Breast epithelium (tissue), 4 donors: ENCODE measurements at places on chromosomes 4 and X.
A peak's percentile ranks its signal among the peaks of the same experiment; 100 is the strongest.

- H3K4me1 ChIP-seq = no peaks in the 10 kb centered on the region
- H3K27me3 ChIP-seq = peaks cover 16% of the 10 kb centered on the region
- no peak for DNase-seq
These were observed 222.5 kb downstream of the CHIC1 start for GRCh38 chrX:73785493-73785892.

DNA sequence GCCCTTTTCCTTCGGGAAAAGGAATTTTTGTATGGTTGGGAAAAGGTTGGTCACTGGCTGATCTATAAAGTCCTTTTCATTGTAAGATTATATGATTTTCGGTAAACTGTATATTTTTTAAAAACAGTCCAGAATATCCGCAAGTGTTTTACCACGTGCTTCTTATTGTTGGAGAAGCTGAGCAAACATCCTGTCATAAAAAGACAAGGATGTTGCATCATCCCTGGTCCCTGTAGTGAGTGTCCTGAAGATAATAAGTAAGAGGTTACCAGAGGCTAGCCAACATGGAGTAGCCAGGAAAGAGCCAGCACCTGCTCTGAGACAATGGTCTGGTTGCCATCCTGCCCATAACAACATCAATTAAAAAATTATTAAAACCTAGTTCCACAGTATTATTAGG lies 5.1 kb downstream of the CXCL9 start:
- H3K4me1 ChIP-seq = no peaks in the 10 kb centered on the region
- DNase-seq = no peak
- no peak overlapping the region for H3K4me3 ChIP-seq
- no peak overlapping the region for H3K27ac ChIP-seq

DNA sequence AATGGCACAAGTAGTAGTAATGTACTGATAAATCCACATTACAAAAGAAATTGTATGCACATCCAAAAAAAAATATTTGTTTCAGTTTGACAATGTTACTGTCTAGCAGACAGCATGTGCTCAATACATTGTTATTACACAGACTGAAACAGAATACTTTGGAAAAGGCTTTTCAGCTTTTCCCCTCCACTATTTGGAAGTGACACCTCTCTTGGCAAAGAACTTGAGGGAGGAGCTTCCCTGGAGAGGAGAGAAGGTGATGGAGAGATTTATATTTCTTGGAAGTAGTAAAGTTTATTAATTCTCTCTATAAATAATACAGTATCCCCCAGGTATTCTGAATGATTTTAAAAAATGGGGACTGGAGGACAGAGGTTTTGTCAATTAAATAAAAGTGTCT lies 131.8 kb downstream of the SCFD2 start:
- H3K36me3 ChIP-seq = no peaks in the 10 kb centered on the region
- no peak for DNase-seq
- H3K27ac ChIP-seq = no peak overlapping the region
- no peak overlapping the region for H3K4me3 ChIP-seq
- no peaks in the 10 kb centered on the region for H3K4me1 ChIP-seq

DNA sequence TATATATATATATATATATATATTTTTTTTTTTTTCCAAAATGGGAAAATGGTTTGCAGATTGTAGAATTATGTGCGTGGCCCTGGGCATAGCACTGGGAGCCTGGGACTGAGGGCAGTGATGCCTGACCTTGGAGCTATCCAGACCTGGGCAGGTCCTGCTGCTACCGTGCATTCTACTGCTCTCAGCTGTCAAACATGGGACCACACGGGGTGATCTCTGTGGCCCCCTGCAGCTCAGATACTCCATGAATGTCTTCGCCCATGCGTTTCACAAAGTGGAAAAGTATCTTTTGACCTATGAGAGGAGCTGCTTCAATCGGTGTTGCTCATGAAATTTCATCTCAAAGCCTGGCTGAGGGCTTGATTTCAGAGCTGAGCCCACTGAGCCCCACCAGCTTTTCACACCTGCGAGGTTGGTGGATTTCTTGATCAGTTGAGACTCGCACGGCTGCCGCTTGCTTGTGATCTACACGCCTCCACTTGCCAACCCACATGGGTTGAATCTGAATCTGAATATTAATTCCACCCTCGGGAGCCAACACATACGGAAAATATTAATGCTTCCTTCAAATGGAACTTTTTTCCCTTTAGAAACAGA lies 35.7 kb downstream of the ING2 start:
- H3K27ac ChIP-seq = no peak overlapping the region
- no peaks in the 10 kb centered on the region for H3K36me3 ChIP-seq
- H3K4me3 ChIP-seq = peak overlapping the region; percentile 6
- no peaks in the 10 kb centered on the region for H3K27me3 ChIP-seq
- H3K4me1 ChIP-seq = no peaks in the 10 kb centered on the region

- no peak overlapping the region for H3K4me3 ChIP-seq
- no peak for DNase-seq
- no peaks in the 10 kb centered on the region for H3K4me1 ChIP-seq
- H3K36me3 ChIP-seq = no peaks in the 10 kb centered on the region
- no peaks in the 10 kb centered on the region for H3K27me3 ChIP-seq
These were observed 215.7 kb downstream of the STK32B start for GRCh38 chr4:5266991-5267390.

- no peak overlapping the region for H3K4me3 ChIP-seq
- no peak for DNase-seq
- no peaks in the 10 kb centered on the region for H3K36me3 ChIP-seq
- H3K27me3 ChIP-seq = no peaks in the 10 kb centered on the region
- H3K27ac ChIP-seq = no peak overlapping the region
These were observed 956.5 kb downstream of the FAT4 start for GRCh38 chr4:126271292-126271691.
